Cortex of kidney (tissue), 1 donor: ENCODE measurements at places on chromosomes 11 and 22.

GRCh38 chr11:85923455-85923854, 68.3 kb downstream of the CCDC83 start:
- DNase-seq, result no peak

DNA sequence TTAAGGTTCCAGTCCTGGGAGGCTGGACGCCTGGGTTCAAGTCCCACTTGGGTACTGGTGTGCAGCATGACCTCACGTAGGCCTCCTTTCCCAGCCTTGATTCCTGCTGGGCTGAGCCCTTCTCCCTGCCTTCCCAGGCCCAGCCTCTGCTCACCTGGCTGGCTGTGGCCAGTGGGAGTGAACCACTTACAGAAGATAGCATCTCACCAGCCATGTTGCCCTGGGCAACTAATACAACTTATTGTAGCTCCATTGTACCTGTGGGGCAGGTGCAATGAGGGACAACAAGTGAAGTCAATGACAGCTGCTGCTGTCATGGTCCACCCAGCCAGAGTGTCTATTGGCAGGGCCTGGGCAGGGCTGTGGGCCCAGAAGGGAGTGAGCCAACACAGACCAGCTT, 48.4 kb upstream of the MPEG1 start:
- no peak for DNase-seq

DNA sequence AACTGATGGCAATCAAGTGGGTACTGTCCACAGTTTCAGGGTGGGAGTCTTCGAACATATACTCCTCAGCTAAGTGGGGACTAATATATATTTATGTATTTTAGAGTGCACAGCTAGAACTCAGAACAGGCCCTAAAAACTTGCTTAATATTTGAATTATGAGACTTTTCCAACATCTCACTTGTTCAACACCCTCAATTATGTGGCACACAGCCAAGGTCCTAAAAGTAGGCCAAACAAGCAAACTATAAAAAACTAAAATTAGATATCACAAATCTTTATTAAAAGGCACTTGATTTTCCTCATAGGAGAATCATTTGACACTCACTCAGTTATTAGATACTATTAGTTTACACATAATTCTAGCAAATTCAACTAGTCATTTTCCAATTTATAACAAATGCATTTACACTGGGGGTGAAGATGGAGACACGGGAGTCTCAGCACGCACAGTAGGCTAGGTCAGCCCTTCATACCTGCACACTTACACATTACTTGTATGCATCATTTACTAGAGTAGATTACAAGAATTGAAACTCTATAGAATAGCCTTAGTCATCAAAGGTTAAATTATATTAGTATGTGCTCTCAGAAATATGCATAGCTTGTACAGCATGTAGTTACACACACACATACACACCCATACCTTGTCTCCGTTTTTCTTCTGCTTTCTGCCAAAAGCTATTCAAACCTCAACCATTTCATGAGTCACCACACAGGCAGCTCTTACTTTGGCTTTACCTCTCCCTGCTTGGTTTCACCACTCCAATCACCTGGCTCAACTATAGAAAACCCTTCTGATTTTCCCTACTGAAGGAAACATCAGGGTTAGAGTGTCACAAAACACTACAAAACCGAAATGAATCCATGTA, 171.5 kb downstream of the SBF2 start:
- DNase-seq, result no peak

DNA sequence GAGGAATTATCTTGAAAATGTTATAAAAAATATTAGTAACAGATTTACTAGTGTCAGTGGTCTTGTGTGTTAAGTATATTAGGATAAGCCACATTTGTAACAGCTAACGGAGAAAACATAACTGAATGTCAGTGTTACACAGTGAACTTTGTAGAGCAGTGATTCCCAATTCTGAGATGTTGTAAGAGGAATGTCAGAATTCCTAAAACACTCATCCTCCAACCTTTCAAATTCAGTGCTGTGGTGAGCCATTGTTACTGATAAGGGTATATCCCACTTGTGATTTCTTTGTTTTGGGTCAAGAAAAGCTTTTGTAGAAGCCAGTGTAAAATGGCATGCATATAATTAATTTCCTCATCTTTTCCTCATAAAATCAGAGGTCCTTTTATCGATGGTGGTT, 61.9 kb downstream of the ARHGEF12 start:
- DNase-seq, result no peak

DNA sequence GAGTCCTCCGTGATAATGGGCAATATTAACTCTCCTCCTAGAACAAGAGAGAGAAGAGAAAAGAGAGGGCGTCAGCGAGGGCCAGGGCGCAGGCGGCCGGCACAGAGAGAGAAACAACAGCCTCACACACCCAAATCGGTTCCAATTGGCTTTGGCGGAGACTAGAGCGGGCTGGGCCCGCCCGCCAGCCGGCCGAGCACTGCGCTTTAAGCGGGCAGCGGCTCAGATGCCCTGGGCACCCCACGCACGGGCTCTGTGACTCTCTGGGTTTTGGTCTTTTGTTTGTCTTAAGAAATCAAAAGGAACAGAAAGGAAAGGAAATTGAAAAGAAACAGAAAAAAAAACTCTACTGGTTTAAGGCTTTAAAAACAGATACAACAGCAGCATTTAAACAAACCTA, 17.0 kb downstream of the SLC22A12 start:
- DNase-seq, result no peak

GRCh38 chr11:26914968-26915367, 78.9 kb upstream of the FIBIN start:
- no peak for DNase-seq

DNA sequence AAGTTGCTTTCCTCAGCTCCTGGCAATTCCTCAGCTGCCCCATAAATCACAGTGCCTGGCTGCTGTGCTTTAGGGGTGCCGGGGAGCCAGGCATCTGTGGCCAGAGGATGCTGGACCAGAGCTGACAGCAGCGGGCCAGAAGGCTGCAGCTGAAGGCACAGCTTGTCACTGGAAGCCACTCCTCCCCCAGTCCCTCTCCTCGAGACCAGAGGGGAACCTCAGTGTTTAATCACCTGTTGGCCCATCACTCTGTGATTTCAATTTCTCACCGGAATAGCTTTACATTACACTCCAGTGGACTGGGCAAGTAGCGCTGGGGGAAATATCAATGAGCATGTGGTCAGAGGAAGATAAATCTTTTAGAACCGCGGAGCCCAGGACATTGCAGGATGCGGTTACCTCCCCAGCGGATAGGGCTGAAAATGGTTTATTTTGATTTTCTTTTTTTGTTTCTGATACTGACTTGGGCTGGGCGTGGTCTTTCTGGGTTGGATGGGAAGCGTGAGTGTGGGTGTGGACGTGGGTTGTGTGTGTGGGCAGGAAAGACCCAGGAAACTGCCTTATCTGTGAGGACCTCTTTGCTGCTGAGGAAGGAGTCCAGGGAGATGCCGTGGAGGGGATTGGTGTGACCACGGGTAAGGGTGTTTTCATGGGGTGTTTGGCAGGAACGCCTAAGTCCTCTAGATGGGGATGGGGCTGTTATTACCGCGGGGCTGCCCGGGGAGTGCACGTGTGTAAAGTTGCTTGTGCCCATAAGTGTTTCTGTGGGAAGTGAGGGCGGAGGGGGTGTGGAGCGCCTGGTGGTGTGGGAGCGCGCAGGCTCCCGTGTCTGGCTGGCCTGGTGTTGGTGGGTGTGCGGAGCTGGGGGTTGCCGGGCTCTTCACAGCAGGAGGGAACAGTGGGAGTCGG, 4.0 kb downstream of the DAGLA start:
- no peak for DNase-seq
